PC-3 (cell line): ENCODE measurements at places on chromosomes 3 and 15. TPM values are rescaled to one million over a fixed set of nuclear protein-coding genes. Genes with fewer than 3 reads are reported as not detected.
A peak's percentile ranks its signal among the peaks of the same experiment; 100 is the strongest.

GRCh38 chr15:48798319-48798718 is 12.6 kb downstream of the CEP152 start:
- no peak for DNase-seq

GRCh38 chr3:108183181-108183580 is 39.0 kb downstream of the IFT57 start:
- no peak for DNase-seq

DNA sequence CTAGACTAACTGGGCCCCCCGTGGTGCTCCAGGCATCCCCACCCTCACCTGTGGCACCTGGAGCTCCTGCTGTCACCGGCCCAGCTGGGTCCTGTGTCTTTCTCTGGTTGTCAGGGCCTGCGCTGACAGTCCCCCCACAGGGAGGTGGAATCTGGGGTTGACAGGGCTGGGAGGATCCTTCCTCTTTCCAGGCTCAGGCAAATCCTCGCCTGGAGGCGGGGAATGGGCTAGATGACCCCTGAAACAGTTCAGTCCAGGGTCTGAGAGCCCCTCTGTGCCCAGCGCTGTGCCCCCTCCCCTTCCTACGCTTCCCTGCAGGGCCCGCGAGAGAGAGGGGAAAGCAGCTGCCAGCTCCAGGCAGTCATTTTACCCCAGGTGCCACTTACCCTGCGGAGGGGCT is 50.1 kb upstream of the MCF2L2 start:
- DNase-seq: no peak

GRCh38 chr3:191393146-191393545 is 62.8 kb upstream of the UTS2B start:
- DNase-seq: no peak

The KLHL40 gene
- total RNA-seq: not detected in 2 replicates

The AGBL1 gene
- total RNA-seq: not detected in 2 replicates

- peak; percentile 98 for DNase-seq
Measured at GRCh38 chr3:161220850-161221753, at the start of gene NMD3. NMD3 (plus strand) TSS chr3:161221311; CDS start chr3:161222014, 703 bp downstream.

GRCh38 chr3:170967126-170967525 is 58.7 kb upstream of the EIF5A2 start:
- no peak for DNase-seq

The ERICH6 gene
- not detected in 2 replicates for total RNA-seq

- DNase-seq: no peak
Measured at GRCh38 chr3:76264496-76264895, 479.1 kb upstream of the ZNF717 start.

- DNase-seq: peak; percentile 78
Measured at GRCh38 chr3:195906865-195907683, 1.3 kb downstream of the TNK2 start.

DNA sequence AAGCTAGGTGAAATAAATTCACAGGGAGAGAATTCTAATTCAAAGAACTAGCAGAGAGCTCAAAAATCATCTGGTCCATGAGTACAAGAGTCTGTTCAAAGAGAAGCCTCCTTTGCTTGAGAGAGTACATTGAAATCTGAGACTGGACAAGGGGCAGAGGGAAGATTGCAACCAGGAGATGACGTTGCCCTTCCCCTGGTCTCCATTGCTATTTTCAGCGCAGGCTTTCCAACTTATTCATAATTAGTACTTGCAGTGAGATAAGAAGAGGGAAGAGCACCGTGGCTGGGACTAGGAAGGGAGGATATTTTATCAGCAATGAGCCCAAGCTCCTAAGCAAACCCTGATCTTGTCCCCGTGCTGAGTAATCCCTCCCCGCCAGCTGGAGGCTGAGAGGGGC is 251.8 kb upstream of the RORA start:
- DNase-seq: no peak

The CHRD gene
- not detected in 2 replicates for total RNA-seq

The MELTF gene
- total RNA-seq: 40.6 and 46.8 TPM in 2 replicates

GRCh38 chr3:191982481-191982880 is 521.5 kb downstream of the PYDC2 start:
- DNase-seq: no peak

DNA sequence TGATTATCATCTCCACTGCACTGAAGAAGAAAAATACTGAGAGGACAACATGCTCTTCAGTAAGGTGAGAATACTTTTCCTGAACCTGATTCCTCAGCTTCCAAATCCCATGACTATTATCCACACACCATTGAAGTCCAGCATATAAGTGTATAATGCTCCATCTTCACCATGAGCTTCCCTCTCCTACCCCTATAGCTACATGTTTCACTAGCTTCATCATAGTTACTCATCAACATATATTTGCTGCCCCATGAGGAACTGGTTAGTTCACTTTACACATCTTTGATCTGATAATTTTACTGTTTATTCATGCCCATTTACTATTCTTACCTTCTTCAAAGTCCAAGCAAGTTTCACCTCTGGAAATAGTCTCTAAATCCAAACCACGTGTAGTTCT is 908.5 kb upstream of the SEMA6D start:
- no peak for DNase-seq

DNA sequence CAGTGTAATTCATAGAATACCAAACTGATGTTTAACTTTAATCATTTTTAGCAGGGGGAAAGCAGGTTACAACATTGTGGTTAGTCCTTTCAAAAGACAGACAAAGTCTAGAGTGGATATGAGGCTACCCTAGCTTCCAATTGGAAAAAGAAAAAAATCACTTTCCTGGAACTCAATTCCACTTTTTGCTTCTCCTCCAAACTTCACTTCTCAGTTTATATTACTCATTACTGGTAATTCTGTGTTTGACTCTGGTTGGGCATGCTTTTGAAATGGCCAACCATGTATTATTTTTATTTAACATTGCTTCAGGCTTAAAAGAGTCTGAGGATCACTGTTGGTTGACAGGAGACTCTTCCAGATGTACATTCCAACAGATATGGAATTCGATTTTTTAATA is 84.8 kb downstream of the RAP2B start:
- no peak for DNase-seq

The IL17RC gene
- 116 and 138 TPM in 2 replicates for total RNA-seq

DNA sequence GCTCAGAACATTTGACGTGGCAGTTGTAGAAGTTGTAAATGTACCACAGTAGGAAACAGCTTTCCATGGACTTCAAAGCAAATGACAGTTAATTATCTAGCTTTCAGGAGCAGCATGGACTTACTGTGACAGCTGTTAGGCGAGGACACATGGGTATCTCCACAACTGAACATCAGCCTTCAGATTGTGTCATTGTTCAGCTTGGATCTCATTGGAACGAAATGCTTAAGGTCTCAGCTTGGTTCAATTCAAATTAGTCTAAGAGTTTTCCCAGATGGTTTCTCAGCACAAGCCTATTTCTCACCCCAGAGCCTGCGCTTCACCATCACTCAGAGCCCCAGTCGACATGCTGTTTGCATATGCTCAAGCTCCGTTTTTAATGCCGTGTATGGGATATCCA is 21.1 kb upstream of the GYG1 start:
- DNase-seq: no peak

The MESP1 gene
- 32.9 and 49.4 TPM in 2 replicates for total RNA-seq

The ALG1L2 gene
- not detected in 2 replicates for total RNA-seq

DNA sequence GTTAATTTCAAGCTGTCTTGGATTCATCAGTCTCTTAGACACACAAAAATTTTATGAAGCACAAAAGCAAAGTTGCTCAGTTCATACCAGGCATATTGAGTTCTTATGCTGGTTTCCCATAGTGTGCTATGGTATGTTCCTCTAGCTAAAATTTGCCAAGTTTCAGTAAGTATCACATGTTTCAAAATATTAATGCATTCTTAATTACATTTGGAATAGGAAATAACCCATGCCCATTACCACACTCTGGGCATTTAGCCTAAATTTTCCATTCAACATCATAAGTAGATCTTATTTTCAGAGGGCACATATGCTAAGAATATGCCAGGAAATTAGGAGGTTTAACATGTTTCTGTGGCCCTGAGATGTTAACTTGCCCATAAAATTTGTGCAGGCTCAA is 289.9 kb downstream of the SHOX2 start:
- DNase-seq: no peak

DNA sequence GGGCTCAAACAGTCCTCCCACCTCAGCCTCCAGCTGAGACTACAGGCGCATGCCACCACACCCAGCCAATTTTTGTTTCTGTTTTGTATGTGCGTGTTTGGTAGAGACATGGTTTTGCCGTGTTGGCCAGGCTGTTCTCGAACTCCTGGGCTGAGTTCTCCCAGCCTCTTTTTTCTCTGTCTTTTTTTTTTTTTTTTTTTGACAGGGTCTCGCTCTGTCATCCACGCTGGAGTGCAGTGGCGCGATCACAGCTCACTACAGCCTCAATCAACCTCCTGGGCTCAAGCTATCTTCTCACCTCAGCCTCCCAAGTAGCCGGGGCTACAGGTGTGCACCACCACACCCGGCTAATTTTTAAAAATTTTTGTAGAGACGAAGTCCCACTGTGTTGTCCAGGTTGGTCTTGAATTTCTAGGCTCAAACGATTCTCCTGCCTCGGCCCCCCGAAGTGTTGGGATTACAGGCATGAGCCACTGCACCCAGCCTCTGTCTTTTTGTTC is 867 bp upstream of the DCAF1 start:
- DNase-seq: no peak

The SRP14 gene
- total RNA-seq: 362 and 378 TPM in 2 replicates

GRCh38 chr15:39456159-39456558 is 124.7 kb upstream of the THBS1 start:
- DNase-seq: no peak

GRCh38 chr15:91976966-91977365 is 123.5 kb downstream of the SLCO3A1 start:
- DNase-seq: no peak

The APOD gene
- 0.29 TPM in 1 of 2 replicates, not detected in the other for total RNA-seq

- no peak for DNase-seq
Measured at GRCh38 chr3:33629219-33629618, 88.8 kb downstream of the CLASP2 start.

- DNase-seq: no peak
Measured at GRCh38 chr3:117557464-117558090, 848.0 kb downstream of the TUSC7 start.

- no peak for DNase-seq
Measured at GRCh38 chr3:126745760-126746394, 41.8 kb downstream of the CHCHD6 start.

DNA sequence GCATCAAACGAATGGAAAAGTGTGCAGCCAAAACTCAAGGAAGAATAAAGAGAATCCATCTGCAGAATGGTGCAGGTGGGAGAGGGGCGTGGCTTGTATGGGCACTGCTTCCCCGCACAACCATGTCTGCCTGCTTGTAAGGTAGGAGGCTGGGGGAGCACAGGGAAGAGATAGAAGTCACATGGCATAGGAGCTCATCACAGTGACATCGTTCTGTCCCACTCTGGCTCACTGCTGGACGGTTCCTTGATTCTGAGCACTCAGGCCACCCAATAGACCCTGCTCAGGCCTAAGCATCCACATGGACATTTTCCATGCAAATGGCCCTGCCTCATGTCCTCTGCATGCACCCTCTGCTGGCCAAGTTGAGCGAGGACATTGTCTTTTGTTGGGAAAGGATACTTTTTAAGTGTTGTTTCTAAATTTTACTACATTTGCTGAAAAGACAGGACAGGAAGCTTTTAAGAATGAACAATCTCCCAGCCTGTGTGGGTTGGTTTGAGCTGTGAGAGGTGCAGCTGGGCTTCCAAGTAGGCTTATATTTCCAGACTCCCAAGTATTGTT is 3.1 kb downstream of the MYLK start:
- DNase-seq: peak; percentile 64

DNA sequence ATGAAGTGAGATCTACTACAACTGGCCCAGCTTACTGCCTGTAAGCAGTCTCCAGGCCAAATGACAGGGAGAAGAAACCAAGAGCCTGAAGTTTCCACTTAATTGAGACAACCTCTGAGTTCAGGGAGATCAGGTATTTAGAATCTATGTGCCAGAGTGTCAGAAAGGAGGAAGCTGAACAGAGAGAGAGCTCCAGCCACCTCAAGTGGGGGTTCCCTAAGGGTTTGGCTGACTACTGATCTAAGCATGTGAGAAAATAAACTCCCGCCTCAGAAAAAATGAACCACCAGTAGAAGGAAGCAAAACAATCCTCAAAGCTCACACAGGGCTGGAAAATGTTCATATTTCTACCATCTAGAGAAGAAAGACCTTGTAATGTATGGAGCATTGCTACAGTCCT is 25.0 kb downstream of the ADAM10 start:
- no peak for DNase-seq

The BCL2A1 gene
- total RNA-seq: 16.9 and 21.1 TPM in 2 replicates

GRCh38 chr3:50557106-50557505 is 10.4 kb downstream of the C3orf18 start:
- DNase-seq: no peak

The GOLGA6L24 gene
- total RNA-seq: not detected in 2 replicates

The TJP1 gene
- total RNA-seq: 67.0 and 102 TPM in 2 replicates

The POTEB gene
- total RNA-seq: not detected in 2 replicates
